ENCODE measurements at places on chromosomes 6 and 20.

- no peak for DNase-seq
Measured at GRCh38 chr6:135144673-135145062, 36.4 kb upstream of the MYB start.

DNA sequence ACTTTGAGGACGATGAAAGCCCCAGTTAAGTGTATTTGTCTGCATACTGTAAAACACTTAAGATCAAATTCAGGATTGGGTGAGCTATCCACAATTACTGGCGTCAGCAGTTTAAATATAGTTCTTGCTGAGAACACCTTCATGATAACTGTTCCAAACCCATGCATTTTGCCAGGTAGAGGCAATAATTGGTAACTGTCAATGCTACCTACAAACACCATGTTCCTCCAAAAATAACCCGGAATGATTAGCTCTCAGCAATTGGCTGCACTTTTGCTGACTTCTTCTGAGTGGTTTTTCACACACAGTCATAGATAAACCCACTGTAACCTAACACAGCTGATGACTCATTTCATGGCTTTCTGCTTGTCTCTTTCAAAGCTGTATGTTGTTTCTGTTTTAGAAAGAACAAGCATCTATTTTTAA, 1358.6 kb upstream of the GJE1 start:
- no peak for DNase-seq

DNA sequence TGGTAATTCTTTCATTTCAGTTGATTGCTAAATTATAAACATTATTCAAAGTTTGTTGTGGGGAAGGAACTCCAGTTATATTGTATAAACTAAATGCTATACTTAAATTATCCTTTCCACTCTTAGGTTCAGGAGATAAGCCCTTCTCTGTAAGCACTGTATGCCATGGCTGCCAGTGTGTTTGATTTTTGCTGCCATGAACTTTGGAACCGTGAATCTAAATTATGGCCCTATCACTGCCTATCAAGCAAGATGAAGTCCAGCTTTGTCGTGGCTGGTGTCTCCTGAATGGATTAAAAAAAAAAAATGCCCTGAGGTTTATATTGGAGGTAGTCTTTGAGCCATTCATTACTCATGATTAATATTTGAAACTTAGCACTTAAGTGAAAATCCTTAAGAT, 44.7 kb downstream of the CDC5L start:
- DNase-seq: no peak

DNA sequence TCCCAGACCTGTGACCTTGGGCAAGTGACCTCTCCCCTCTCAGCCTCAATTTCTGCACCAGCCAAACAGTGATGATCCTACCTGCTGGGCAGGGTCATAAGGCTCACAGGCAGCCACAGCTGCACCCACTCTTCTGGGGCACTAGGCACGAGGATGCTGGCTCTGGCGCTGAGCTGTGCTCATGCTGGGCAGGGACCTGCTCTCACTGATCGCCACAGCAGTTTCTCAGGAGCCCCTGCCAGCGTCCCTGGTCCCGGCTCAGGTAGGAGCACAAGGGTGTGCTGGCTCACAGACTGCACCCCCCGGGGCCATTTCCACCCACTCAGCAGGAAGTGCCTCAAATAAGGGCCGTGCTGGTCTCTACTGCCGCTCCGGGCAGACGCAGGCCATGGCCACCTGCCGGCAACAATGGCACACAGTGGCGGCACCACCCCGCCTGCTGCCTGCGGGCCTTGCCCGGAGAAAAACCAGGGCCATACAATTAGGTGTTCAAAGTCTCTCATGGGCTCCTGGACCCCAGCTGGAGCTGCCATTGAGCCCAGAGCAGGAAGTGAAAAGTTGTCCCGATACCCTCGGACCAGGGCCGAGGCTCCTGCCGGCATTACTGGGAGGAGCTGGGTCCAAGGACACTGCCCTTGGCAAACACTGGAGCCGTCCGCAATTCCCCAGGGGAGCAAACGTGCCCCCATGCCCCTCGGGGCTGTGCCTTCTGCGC, 4.6 kb upstream of the CABLES2 start:
- DNase-seq: no peak

- no peak for DNase-seq
Measured at GRCh38 chr20:41038878-41039404, 10.3 kb downstream of the TOP1 start.

DNA sequence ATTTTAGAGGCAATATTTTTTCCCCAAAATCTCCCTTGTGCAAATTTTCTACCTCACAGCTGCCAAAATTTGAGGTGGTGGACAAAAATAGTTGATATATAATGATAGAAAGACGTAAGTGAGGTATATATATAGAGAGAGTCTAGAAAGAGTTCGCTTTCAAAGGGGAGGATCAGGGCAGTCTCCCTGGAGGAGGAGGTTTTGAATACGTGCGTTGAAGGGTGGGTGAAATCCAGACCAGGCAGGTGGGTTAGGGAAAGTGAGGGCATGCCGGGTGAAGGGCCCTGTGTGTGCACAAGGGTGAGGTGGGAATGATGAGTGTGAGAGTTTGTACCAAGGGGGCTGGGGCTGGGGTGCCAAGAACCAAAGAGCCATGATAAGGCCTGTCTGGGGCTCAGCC, 100.2 kb downstream of the CEBPB start:
- no peak for DNase-seq

- no peak for DNase-seq
Measured at GRCh38 chr6:148322704-148323103, 19.9 kb upstream of the SASH1 start.

GRCh38 chr6:133724726-133725125, 164.2 kb upstream of the TCF21 start:
- no peak for DNase-seq

- no peak for DNase-seq
Measured at GRCh38 chr20:54382419-54382818, 93.0 kb upstream of the DOK5 start.

DNA sequence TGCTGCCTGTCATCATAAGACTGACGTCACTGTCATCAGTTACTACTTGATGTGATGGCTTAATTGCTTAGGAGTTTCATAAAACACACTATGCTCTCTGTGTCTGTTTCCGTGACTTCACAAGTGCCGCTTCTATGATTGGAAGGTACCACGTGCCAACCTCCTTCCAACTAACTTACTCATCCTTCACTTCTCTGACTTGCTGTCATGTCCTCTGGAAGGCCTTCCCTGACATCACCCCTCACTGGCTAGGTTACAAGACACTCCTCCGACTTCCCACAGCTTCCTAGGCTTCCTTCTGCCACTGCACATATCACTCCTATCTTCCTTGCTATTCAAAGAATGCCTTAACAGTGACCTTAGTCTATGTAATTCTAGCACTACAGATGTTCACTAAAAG, 20.4 kb downstream of the SERINC3 start:
- no peak for DNase-seq

- DNase-seq: no peak
Measured at GRCh38 chr6:33848484-33848883, 44.7 kb upstream of the MLN start.

DNA sequence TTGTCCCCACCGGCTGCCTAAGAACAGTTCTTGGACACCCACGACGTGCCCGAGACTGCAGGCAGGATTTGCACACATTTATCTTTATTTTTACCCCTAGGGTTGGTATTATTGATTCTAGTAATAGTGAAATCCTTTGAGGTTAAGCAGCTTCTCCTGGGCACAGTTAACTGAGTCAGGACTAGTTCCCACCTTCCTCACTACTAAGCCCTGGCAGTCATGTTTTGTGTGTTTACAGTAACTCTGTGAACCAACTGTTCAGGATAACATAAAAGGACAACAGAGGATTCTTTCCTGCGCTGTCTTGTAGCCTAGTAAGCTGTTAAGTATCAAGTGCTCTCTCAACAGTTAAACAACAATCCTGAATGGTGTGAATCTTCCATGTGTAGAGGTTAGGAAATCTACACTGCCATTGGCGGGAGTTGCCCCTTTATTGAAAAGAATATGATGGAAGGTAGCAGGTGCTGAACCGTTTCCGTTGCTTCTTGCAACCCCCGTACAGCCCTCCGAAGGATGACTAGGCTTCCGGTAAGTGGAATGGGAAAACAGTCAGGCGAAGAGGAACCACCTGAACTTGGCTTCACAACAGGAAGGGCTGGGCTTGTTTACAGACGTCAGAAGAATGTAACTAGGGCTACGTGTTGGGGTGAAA, 979 bp upstream of the SOD2 start:
- DNase-seq: peak; percentile 27

DNA sequence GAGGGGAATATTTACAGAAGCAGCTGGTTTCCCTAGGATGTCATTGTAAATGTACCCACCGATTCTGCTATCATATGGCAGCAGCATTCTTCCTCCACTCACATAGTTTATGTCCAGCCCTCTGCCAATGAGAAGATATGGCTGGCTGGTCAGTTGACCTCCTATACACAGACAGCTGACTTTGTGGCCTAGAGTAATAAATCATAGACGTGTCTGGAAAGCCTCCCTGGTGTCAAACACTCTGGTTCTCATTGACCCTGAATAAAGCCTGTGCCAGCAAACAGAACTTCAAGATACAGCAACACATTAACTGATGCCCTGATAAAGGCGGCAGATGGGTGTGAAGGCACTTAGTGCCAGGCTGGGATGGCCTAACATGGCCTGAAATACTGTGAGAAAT, 52.6 kb downstream of the GPR63 start:
- no peak for DNase-seq

DNA sequence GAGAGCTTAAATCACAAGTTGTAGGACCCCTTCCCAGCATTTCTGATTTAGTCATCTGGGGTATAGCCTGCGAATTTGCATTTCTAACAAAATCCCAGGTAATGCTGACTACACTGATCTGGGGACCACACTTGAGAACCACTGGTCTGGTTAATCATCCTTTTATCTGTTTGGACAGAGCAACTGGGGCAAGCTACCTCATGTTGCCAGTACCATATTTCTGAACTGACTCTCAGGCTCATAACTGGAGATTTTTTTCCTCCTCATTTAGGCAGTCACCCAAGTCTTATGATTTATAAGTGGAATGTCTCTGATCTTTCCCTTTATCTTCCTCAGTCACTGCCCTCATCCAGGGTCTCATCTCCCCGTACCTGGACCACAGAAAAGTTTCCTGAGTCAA, 12.0 kb upstream of the GTF3C6 start:
- no peak for DNase-seq

GRCh38 chr20:39270837-39271604, 308.9 kb downstream of the DHX35 start:
- DNase-seq: no peak

DNA sequence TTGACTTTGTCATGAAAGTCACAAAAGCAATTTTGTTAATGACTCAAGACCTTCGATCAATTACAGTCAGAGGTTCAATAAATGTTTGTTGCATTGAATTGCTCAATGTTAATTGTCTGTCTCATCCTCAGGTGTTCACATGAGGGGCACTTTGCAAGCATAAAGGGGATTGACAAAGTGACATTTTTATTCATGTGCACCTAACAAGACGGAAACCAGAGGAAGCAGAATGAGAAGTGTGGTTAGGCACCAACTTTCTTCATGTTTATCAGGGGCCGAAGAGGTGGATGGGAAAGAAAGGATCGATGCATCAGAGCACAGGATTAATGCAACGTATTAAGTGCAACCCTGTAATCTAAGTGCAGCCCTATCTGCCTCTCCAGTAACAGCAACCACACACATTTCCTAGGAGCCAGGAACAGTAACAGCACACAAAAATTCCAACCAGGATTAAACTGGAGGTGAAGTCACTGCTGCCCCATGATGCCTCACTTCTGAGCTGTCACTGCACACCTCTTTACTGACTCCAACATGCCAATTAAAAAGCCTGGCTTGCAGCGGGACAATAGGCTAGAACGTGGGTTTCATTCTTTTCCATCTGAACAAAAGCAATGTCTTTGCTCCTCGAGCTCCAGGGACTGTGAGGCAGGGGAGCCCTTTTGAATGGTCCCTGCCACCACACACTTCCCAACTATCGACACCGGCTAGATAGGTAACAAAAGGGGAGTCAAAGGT, 262.7 kb downstream of the CD83 start:
- DNase-seq: no peak

DNA sequence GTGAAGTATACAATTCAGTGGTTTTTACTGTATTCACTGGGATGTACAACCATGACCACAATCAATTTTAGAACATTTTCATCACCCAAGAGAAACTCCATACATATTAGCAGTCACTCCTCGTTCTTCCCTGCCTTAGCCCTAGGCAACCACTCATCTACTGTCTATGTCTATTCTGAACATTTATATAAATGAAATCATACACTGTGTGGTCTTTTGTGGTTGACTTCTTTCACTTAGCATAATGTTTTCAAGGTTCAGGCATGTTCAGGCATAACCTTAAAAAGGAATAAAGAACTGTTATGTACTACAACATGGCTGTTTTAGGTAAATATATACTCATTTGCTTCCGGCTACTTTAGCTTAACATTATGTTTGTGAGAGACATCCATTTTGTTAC, 37.3 kb downstream of the BLTP3A start:
- DNase-seq: no peak

DNA sequence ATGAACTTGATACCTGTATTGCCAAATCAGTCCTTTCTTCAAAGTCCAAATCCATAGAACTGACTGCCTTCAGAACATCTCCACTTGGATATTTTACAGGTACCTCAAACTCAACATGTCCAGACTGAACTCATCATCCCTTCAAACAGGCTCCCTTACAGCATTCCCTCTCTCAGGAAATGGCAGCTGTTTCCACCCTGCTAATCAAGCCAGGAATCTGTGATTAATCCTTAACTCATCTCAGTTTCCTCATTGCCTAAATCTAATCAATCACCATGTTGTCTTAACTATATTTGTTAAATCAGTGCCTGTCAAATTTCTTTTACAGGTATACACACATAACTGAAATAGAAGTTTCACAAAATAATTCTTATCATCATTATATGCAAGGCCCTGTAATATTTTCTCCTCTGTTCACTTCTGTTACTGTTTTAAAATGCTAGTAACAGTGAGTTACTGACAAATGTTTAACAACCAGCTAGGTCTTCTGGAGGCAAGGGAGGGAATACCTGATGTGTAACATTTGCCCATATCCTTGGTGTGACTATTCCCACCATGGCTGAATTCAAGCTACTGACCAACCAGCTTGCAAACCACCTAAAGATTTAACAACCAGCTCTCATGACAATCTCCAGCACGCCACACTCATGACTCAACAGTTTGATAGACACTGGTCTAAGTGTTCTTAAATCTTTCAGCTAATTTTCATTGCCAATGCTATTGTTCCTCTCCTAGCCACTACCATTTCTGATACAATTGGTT, 124.9 kb downstream of the ADAT2 start:
- no peak for DNase-seq

DNA sequence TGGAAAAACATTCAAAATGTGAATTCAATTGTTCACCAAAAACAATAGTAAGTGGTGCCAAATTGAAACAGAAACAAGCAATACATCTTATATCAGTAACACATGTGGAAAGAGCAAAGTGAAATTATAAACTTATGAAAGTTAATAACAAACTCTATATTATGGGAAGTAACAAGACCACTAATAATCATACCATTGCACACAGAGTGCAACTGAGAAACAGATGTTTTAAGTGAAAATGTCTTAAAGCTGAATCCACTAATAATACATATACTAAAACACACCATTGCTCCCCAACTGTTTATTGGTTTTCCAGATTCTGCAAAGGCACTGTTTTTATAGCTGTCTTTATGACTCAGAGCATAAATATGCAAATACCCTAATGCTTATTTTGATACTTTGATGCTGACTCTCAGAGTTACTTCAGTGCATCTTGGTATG, 292.3 kb downstream of the RFPL4B start:
- no peak for DNase-seq

GRCh38 chr6:110944681-110945151, 13.8 kb upstream of the GTF3C6 start:
- DNase-seq: peak; percentile 65

GRCh38 chr20:17675519-17676377, 6.3 kb downstream of the RRBP1 start:
- no peak for DNase-seq

GRCh38 chr6:129996387-129996786, 22.0 kb upstream of the L3MBTL3 start:
- no peak for DNase-seq

All from stimulated activated CD4-positive, alpha-beta T cell treated with anti-CD3 and anti-CD28 coated beads, Interleukin-1b, Interleukin-23, amount 100 ng/mL, for 48 hours (primary cell).